ENCODE measurements at places on chromosomes 6 and 20. TPM values are rescaled to one million over a fixed set of nuclear protein-coding genes. Genes with fewer than 3 reads are reported as not detected.

GRCh38 chr20:17457588-17458190 is 73.5 kb downstream of the BFSP1 start:
- no peak for DNase-seq

- DNase-seq = no peak
Measured at GRCh38 chr6:161181121-161181520, 92.7 kb downstream of the AGPAT4 start.

DNA sequence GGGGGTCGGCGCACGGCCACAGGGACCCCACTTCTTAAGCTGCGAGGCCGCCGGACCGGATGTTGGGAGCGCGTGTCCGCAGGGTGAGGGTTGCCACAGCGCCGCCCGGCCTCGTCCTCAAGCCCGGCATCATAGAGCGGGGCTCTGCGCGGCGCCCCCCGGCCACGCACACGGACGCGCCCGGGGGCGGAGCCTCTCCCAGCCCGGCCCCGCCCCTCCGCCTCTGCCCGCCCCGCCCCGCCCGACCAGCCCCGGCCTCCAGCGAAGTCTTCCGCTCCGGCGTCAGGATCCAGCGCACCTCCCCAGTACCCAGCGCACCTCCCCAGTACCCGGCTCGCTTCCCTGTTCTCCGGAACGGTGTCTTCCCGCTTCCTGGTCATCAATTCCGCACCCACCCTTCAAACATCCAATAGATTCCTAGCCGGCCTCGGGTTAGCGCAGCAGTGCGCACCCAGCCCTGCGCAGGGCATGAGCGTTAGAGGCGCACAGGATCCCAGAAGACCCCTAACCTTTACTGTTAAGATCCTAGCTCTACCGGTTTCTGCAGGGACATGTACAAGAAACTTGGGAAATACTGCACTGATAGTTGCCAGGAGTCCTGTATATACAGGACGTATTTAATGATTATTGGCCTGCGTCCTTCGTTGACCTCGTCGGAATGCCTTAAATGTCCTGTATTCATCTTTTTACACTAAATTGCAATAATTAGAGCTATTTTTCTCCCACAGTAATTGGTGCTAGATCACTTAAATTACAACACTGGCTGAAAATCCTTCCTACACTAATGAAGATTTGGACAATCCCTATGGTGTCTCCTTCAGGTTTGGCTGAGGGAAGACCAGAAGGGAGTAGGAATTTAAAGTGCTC is 535 bp upstream of the DNAAF9 start:
- peak; percentile 63 for DNase-seq

DNA sequence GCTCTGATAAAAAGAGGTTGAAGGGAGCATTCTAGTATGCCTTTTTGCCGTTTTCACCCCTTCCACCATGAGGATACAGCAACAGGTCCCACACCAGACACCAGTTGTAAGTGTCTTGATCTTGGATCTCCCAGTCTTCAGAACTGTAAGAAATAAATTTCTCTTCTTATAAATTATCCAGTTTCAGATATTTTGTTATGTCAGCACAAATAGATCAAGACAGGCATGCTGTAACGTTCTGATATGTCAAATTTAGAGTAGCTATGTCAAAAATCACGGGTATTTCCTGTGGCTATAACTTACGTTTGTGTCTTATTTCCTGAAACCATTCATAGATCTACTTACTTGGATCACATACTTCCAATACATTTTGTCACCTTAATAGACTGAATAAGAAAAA is 55.9 kb upstream of the CD83 start:
- DNase-seq = no peak

- DNase-seq = peak; percentile 45
Measured at GRCh38 chr6:73451223-73452106, 632 bp downstream of the CGAS start.

DNA sequence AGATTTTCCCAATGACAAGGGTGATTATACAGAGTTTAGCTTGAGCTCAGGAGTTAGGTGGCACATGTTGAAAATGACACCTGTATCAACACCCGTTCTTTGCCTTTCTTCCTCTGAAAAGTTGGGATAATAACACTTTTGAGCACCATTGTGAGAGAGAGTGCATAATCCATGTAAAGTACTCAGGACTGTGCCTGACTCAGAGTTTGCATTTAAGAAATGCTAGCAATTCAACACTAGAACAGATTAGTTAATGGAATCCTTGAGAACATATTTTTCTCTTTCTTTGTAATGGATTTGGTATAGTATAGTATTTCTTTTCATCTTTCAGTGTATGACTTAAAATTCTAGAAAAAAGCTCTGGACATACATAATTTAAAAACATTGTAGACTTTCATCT is 449.2 kb downstream of the GJA1 start:
- DNase-seq = no peak

GRCh38 chr6:105851113-105851580 is 235.0 kb upstream of the PRDM1 start:
- DNase-seq = no peak

DNA sequence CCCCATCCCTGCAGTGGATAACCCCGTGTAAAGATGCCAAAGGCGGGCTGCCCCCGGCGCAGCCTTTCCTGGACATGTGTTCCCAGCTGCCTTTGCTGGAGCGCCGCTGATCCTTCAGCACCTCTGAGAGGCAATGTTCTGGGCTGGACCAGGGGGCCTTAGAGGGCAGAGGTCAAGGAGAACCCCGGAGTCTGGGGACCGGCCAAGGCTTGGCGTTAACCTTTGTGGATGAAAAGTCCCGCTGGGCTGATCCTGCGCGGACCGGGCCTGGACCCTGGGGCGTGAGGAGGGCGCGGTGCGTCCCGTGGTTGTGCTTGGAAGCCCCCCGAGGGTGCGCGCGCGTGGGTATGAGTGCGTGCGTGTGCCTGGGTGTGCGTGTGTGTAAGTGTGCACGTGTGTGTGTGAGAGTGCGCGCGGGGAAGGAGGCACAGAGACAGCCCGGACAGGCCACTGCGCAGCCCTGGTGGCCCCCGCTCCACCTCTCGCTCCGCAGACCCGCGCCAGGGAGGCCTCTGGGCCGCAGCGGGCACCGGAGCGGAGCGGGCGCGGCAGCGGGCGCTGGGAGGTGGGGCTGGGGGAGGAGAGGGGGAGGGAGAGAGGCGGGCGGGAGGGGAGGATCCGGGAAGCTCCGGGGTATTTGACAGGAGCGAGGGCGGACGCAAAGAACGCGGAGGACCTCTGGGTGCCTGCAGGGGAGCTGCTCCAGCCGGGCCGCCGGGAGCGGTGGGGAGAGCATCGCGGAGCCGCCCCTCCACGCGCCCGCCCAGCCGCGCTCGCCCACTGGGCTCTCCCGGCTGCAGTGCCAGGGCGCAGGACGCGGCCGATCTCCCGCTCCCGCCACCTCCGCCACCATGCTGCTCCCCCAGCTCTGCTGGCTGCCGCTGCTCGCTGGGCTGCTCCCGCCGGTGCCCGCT is at the start of gene SMOC2:
SMOC2 (plus strand) TSS at position 665 of the 914 bp plus-strand sequence; CDS start at position 852, 187 bp downstream.
- no peak for DNase-seq

DNA sequence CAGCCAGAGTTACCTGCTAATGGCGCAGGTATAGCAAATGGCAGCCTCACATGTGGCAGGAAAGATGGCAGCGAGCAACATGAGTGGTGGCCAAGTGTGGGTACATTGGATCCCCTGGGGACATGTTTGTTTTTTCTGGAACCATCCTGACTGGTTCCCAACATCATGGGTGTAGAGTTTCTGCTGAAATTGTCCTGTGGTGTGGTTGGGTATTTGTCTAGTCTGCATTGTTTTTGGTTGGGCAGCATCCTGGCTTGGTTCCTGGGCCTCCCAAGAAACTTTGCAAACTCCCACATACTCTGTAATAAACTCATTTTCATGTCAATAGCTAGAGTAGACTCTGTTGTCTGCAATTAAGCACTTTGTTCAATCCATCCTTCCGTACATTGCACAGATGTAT is 282.6 kb downstream of the CDC5L start:
- no peak for DNase-seq

GRCh38 chr20:46243707-46244628 is 64.3 kb downstream of the CDH22 start:
- DNase-seq = no peak

The HCRTR2 gene
- not detected for polyA plus RNA-seq

The SLC44A4 gene
- not detected for polyA plus RNA-seq

DNA sequence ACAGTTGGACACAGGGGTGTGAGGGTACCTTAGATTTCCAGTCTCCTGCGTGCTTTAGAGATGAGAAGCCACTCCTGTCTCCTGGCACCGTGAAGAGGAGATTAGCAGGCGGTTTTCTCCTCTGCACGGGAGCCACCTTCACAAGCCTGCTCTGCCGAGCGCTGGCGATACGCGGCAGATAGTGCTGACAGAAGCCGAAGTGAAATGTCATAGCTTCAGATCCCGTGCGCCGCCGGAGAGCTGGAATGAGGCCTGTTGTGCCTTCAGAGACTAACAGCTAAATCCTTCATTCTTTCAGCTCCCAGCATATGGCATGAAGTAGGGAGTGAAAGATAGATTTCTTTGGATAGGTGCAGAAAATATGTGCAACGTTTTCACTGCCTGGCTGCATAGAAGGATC is 371.0 kb downstream of the TAF4 start:
- DNase-seq = no peak

The GSTA4 gene
- polyA plus RNA-seq = 1.7 TPM

All from CD4-positive, alpha-beta memory T cell (primary cell).